Stimulated activated CD8-positive, alpha-beta memory T cell treated with anti-CD3 and anti-CD28 coated beads, Interleukin-15, amount 100 ng/mL, for 48 hours (primary cell): ENCODE measurements at places on chromosomes 7 and 10.

GRCh38 chr10:102413053-102413705 lies 5.4 kb downstream of the PSD start:
- no peak for DNase-seq

- DNase-seq, result no peak
Observed at GRCh38 chr7:50307368-50308032, 3.0 kb downstream of the IKZF1 start.

GRCh38 chr10:72173619-72174296 lies 42.1 kb upstream of the ANAPC16 start:
- DNase-seq, result no peak

DNA sequence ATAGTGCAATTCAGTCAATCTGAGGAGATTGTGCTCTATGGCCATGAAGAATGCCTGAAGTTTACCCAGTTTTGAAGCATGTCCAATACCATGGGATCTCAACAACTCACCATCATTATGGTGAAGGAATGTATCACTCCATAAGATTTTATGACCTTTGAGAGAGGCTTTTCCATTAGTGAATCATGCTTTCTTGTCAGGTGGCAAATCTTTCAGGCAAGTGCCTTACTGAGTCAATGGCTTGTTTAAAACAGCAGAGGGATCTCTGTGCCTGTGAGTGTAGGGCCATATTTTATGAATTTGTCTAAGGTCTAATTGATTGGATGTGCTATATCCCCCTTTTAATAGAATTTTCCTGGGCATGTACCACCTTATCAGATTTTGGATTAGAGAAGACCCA lies 131.5 kb downstream of the CCDC7 start:
- no peak for DNase-seq

GRCh38 chr7:101743241-101743994 lies 74.0 kb upstream of the CUX1 start:
- peak; percentile 32 for DNase-seq

GRCh38 chr7:29087840-29088170 lies 58.5 kb downstream of the CPVL start:
- no peak for DNase-seq

GRCh38 chr10:22333975-22334282 lies 11.4 kb upstream of the SPAG6 start:
- DNase-seq, result no peak

DNA sequence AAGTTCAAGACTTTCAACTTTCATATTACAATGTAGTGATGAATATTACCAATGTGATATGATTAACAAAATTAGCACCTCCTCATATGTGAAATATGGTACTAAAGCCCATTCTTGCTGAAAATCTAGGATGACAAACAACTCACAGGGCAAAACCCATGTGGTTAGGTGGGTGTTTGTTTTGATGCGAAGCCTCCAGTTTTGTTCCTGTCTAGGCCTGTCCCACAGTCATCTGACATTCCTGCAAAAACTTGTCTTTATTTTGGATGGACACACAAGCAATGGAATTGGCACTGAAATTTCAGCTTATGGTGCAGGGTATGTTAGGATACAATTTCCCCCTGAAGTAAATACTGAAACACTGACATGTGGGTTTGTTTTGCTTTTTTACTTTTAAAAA lies 95.3 kb downstream of the PARD3 start:
- DNase-seq, result no peak

DNA sequence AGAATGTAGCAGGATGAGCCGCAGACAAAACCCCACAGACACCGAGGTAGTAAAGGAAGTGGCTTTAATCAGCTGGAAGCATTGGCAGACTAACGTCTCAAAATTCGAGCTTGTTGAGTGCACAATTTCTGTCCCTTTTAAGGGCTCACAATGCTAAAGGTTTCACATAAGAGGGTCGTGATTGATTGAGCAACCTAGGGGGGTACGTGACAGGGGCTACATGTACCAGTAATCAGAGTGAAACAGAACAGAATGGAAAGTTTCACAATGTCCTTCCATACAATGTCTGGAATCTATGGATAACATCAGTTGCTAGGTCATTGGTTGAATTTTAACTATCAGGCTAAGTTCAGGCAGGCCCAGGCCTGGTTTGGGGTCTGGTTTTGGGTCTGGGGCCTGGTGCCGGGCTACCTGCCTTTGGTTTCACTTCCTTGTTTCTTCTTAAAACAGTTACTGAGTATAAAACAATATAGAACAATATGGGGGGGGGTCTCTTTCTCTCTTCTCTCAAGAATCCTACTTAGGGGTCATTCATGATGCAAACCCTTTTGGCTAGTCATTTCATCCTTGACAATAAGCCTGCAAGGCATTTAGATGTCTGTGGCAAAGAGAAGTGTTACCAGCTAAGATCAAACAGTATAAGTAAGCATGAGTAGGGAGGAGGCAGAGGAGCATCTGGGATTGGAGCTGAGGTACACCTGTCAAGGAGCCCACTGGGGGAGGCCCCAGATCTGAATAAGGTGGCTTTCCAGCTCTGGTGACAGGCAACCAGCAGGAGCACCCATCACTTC lies 364.1 kb downstream of the TNS3 start:
- DNase-seq, result no peak

DNA sequence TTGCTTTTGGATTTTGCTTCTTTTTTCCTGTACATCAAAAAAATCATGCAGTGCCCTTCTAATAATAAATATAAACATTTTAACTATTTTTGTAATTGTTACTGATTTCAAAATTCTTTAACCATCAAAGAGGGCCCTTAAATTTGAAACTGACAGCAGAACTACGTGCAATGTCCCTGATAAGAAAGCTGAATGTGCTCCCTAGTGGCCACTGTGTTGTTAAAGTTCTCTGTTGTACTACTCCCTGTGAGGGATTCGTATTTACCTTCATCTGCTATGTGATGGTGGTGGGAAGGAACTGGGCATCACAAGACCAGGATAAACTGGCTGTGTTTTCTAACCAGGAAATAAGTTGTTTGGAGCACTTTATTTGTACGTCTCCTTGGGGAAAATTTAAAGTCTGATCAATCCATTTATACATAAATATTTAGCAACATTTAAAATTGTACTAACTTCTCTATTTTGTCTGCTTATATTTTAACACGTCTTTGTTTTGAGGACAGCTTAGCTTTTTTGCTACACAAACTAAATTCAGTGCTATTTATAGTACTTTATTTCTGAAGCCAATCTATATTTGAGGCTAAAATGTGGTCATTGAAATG lies 322.4 kb downstream of the HGF start:
- no peak for DNase-seq

DNA sequence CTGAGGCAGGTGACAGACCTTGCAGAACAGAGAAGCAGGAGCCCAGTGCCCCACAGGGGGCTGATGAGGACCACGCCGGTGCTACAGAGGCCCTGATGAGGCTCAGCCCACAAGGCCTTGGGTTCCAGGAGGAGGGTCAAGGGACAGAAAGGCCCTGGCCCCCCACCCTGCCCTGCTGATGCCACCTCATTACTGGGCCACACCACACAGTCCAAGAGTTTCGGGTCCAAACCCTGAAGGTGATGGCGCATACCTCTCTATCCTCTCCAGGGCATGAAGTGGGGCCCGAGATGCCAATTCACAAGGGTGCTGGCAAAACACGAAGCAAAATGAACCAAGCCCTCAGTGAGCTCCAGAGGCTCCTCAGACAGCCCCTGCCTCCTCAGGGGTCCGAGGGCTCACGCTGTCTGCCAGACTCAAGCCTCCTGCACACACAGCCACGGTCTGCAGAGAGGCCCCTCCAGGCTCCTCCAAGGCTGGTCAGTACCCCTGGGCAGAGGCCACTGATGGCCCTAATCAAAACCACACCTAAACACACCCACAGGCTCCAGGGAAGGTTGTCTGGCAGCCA lies 32.3 kb downstream of the RASGEF1A start:
- DNase-seq, result no peak

GRCh38 chr10:128804411-128804810 lies 662.6 kb upstream of the MGMT start:
- no peak for DNase-seq

GRCh38 chr10:129653428-129653827 lies 186.4 kb downstream of the MGMT start:
- no peak for DNase-seq

DNA sequence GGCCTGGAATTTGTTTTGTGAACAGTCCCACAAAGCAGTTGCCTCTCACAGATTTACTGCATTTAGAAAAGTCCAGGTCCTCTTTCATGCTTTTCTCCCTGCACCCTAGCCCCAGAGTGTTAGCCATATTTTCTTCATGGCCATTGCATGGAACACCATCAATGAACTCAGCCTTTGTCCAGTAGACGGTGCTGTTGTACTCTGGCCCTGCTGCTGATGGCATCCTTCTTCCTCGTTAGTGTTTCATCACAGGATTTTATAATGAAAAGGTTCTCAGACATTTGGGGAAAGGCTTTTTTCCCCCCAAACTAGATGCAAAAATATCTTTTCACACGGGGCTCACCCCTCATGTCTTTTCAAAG lies 93.0 kb upstream of the SLC25A13 start:
- DNase-seq, result no peak

DNA sequence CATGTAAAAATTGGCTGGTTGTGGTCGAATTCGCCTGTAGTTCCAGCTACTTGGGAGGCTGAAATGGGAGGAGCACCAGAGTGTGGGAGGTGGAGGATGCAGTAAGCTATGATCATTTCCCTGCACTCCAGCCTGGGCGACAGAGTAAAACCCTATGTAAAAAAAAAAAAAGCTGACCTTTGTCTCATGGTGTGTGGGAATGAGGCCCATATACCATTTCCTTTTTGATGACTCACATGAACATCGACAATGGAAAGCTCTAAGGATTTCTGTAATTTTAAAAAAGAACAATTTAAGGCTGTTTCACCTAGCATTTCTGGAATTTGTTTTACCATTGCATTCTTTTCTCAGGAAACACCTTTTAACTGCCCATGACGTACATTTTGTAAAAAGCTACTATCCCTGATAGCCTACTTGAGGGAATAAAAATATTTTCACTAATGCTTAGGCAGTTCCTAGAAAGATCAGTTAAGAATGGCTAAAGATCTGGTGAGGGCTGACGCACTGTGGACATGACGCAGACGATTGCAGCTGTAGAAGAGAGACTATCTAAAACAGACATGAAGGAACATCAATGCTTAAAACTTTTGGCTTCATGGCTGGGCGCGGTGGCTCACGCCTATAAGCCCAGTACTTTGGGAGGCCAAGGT lies 400.6 kb upstream of the IGFBP3 start:
- no peak for DNase-seq

DNA sequence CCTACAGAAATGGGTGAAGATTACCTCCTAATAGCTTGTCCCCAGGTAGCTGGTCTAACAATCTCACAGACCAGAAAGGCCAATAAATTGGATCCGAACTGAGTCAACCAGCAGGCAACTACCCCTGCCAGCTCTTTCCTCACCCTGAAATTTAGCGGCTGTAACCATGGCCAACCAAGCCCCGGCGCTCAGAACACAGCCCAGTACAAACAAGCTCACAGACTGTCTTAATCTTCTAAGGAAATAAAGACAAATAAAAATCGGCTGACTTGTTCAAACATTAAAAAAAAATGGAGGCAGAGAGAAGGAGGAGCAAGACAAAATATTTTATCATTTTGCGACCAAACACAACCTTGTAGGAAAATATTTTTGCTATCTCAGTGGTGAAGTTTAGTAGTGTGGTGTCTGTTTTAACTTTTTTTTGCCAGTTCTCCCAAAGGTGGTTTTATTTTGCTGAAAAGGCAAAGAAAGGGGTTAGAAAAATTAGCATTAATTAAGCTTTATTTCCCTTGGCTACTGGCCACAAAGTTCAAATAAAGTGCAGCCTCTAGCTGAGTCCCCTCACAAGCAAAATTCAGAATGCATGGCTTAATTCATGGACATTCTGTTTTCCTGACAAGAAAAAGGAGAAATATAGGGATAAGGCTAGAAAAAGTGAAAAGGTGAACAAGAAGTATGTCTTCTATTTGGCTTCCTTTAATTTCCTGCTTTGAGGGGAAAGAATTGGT lies 313.0 kb upstream of the NPVF start:
- no peak for DNase-seq

GRCh38 chr7:66467887-66468286 lies 160.8 kb upstream of the KCTD7 start:
- DNase-seq, result no peak

DNA sequence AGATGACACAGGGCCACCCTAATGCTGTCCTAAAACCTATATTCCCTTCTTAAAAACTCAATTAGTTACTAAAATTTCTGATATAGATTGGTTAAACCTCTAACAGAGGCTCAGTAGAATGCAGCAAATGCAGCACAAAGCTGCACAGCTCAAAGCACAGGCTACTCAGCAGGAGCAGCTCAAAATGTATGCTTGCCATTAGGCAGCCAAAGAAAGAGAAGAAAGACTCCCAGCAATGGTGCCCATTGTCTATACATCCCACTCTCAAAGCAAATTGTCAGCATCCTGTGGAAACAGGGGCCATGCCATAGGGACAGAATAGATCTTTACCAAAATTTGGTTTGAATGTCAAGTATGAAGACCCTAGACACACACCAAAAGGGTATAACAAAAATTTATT lies 73.5 kb downstream of the TFPI2 start:
- DNase-seq, result no peak

DNA sequence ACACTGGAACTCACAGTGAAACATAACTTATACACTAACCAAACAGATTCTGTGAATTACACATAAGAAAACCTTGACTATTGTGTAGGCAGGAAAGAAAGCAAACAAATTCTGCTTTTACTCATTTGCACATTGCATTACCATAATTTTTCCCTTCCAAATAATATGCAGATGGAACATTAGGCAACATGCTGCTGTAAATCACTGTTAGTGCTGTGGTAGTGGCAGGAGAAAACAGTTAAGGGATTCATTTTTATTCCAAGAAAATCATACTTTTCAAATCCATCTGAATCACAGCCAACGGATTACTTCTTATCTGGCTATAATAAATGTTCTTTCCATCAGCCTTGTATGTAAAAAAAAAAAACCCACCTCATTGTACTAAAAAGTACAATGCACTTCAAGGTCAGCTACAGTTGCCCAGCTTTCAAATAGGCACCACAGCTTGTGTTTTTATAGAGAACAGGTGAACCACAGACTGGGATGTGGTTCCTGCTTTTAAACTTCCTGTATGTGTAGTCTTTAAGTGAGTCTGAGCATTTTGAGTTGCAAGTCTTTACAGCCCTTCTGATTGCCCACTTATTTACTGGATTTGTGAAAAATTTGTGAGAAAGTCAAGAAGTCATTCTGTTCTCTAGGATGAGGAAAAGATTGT lies 590.0 kb upstream of the SEMA3D start:
- no peak for DNase-seq

- peak; percentile 46 for DNase-seq
Observed at GRCh38 chr7:135274495-135275268, 41.0 kb downstream of the STRA8 start.

GRCh38 chr7:127780489-127780888 lies 128.5 kb downstream of the SND1 start:
- DNase-seq, result no peak

- no peak for DNase-seq
Observed at GRCh38 chr10:112231602-112232400, 48.2 kb upstream of the GPAM start.
